ENCODE measurements at places on chromosomes 11 and 22.

GRCh38 chr11:62393061-62393611, 25.7 kb upstream of the SCGB1A1 start:
- no peak for DNase-seq

GRCh38 chr11:56331861-56332491, 13.9 kb upstream of the OR8K1 start:
- no peak for DNase-seq

GRCh38 chr22:41914611-41915034, 251 bp downstream of the SHISA8 start:
- DNase-seq: no peak

DNA sequence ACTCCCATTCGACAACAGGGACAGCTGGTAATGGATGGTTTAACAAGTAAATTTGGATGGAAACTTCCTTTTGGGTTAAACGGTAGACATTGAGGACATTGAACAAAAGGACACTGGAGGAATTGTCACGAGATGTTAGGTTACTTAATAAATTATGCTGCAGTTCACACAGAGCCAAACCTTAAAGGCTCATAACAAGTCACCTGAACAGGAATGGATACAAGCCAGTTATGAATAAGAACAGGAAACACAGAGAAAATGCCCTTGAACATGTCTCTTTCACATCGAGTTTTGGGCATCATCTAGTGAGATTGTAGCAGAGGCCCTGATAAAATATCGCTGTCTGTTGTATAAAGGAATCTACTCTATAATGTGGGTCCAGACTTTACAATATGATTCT, 65.6 kb downstream of the CD44 start:
- DNase-seq: no peak

DNA sequence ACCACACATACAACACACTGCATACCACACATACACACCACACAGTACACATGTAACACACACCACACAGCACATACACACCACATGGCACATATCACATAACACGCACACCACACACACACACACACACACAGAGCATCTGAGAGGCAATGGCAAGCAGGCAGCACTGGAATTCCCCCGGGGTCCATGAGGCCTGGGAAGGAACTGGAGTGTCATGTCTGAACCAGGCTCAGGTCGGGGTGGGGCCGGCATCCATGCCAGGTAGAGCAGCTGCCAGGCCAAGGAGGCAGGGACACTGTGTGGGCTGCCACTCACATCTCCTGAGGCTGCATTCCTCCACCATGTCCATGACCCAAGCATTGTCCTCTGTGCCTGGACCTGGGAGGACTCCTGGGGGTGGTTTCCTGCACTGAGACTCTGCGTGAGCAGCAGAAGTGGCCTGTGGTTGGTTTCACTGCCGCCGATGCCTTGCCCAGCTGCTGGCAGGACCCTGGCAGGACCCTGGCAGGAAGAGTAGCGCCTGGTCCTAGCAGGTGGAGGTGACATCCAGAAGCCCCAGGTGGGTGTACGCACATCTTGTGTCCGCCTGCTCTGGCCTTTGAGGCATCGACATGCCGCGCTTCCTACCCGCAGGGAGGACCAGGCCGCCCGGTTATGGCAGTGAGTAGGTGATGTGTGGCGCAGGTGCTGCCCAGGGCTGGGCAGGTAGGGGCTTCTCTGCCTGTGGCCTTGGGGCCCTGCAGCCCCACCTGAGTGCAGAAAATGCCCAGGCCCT, 1280.4 kb downstream of the TBC1D22A start:
- DNase-seq: peak; percentile 26

GRCh38 chr22:30192427-30192826, 54.1 kb downstream of the LIF start:
- DNase-seq: no peak

- no peak for DNase-seq
Measured at GRCh38 chr11:45934580-45935318, 12.3 kb downstream of the LARGE2 start.

DNA sequence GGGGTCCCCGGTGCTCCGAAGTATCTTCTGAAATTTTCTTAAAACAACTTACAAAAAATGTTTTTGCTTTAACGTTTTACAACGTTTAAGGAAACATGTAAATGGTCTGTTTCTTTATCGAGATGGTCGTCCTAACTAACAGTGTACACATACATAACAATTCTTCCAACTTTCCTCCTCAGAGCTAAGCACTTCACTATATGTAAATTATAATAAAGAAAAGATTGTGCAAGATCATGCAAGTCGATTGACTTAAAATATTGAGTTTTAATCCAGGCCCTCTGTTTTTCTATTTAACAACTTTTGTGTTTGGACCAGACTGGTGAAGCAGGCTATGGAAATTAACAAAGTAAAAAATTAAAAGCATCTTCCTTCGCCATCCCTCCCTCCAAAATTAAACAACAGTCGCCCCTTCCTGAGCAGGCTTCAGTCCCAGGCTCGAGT, 4.9 kb downstream of the ALX4 start:
- no peak for DNase-seq

GRCh38 chr11:47327025-47327424, 25.5 kb downstream of the MYBPC3 start:
- no peak for DNase-seq

GRCh38 chr22:41799486-41800347, 762 bp upstream of the CCDC134 start:
- peak; percentile 39 for DNase-seq

DNA sequence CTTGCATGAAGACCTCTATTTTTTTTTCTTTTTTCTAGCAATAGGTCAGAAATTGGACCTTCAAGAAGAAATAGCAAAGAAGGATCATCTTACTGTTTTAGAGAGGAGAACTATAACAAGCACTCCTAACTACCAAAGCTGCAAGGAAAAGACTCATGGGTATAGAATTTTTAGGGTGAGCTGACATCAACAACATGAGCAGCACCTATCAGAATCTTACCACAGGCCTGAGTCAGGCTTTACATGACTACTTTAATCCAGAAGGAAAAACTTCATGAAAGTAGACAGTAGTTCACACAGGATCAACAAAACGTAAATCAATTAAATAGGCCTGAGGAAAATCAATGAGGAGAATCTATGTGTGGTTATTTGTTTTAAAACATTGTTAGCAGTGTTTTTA, 130.5 kb downstream of the FAM76B start:
- no peak for DNase-seq

DNA sequence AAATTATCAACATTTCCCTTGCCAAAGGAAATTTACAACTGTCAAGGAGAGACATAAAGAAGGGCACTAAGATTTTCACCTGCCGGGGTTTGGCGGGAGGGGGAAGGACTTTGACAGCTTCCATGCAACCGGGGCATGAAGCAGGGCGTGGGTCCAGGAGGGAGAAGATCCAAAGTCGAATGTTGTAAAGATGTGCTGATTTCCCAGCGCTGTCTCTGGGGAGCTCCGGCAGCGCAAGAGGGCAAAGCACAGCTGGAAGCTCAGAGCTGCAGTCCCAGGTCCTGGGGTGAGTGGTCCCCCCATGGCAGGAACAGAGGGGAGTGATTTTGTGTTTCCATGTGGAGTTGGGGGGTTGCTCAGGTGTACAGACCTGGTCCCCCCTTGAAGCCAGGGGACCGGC, at the start of gene MS4A10:
MS4A10 (plus strand) TSS at position 198 of the 400 bp plus-strand sequence. CDS start 5,003 bp downstream, outside the sequence.
- DNase-seq: no peak

DNA sequence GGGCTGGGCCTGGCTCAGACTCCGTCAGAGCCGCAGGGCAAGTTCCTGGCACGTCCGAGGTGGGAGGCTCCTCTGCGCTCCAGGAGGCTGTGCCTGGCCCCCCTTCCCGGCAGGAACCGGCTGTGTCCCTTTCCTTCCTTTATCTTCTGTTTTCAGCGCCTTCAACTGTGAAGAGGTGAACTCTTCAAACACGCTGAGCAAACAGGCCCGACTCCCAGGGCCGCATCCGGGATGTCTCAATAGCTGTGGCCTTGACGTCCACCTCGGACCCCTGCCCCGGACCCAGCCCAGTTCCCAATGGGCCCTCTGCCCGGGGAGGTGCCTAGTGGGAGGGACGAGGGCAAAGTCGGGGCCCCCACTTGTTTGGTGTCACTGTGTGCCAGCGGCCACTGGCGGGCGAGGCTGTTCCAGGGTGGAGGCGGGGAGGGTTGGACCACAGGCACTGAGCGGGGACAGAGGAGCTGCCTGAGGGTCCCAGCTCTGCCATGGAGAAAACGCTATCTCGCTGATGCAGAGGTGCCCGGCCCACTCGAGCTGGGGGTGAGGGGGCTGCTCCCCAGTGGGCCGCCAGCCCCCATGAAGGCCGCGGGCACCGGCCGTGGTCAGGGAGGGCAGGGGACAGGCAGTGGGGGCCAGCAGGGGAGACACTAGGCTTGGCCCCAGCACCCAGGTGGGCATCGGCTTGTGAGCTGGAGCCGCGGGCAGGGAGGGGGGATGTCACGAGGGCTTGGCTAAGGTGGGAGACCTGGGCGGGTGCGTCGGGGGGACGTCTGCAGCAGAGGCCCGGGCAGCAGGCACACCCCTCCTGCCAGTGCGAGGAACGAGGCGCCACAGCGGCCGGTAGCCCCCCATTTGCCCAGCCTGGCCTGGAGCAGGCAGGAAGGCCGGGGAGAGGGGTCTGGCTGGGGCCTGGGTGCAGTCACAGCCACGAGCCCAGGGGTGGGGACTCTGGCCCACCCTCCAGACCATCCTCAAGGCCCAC, 2.7 kb upstream of the MUC5B start:
- DNase-seq: no peak

DNA sequence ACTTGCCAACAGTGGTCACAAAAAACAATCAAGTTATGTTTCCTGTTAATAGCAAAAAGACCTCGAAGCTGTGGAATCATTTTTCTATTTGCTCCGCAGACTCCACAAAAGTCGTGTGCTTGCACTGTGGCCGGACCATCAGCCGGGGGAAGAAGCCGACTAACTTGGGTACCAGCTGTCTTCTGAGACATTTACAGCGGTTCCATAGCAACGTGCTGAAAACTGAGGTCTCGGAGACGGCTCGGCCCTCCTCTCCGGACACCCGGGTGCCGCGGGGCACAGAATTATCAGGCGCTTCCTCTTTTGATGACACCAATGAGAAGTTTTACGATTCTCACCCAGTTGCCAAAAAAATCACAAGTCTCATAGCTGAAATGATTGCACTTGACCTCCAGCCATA, 31.6 kb downstream of the ZBED4 start:
- DNase-seq: no peak

GRCh38 chr22:40533712-40534378, 102.7 kb downstream of the MRTFA start:
- no peak for DNase-seq

DNA sequence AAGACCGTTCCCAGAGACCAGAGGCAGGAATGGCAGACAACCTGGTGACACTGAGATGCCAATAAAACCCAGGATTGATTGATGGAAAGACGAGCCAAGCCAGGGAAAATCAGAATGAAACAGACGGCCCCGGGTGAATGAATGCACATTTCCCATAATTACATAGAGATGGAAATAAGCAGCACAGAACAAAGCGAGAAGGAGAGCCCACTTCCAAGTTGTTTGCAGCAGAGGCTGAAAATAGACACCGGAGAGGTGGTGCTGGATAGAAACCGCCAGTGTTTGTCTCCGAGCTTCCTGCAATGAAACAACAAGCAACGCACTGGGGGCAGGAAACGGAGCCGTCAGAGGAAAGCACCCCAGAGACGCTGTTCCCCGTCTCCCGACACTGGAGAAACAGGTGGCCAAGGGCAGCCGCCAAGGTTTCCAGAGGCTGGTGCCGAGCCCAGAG, 406.8 kb downstream of the SHANK2 start:
- no peak for DNase-seq

DNA sequence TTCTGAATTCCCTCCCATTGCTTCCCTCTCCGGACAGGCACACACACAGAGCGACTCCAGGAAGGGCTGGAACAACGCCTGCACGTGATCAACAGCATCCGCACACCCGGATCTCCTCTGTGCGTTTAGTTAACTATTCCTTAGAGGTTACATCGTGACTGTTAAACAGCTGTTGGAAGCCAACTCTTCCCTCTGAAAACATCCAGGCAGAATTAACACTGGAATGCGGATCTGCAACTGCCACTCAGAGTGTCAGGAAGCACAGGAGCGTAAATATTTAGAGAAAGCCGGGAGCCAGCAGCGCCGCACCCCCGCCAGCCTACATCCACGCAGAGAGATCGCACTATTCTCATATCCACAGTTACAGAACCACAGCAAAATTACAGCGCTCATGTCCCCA, 46.2 kb downstream of the SHANK2 start:
- no peak for DNase-seq

DNA sequence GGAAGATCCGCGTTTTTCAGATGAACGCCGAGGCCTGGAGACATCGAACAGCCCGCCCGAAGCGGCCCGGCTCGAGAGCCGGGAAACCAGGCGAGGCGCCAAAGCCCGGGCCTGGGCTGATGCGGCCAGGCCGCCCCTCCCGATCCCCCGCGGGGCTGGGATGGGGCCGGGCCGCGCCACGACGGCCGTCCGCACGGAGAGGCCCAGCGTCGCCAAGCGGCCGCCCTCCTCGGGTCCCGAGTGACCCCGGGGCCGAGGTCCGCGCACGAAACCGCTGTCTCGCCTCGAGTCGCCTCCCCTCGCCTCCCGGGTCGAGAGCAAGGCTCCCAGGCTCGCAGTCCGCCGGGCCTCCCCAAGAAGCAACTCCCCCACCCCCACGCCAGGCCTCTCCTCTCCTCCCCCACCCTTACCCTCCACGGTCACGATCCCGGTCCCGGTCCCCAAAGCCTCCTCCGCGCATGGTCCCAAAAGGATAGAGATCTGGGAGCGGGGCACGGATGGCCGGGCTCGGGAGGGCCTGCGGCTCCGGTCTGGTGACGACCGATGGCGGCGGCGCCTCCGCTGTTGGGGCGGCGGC, 482 bp downstream of the DDX17 start:
- peak; percentile 53 for DNase-seq

- no peak for DNase-seq
Measured at GRCh38 chr22:40621309-40622151, 15.0 kb downstream of the MRTFA start.

All from mesothelial cell of epicardium (in vitro differentiated cells).